ENCODE measurements at places on chromosomes 3 and 15.

GRCh38 chr3:39919281-39919680 lies 109.9 kb downstream of the MYRIP start:
- no peak for DNase-seq

DNA sequence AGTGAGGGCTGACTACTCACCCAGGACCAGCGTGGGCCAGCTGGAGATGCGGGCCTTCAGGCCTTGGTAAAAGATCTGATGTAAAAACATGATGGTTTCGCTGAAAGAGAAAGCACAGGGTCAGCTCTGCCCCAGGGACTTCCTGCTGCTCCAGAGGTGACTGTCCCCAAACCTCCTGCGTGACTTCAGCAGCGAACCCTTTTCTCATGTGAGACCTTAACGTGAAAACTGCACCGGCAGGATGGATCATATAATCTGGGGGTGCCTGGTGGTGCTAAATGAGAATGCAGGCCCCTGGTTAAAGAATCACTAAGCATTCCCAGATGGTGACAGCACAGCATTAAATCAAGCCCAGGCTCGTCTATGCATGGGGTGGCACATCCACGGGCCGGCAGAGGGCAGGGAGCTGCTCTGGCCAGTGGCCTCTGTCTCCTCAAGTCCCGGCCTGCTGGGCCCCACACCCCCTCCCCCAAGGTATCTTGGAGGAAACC lies 55.4 kb downstream of the RASGRF1 start:
- no peak for DNase-seq

DNA sequence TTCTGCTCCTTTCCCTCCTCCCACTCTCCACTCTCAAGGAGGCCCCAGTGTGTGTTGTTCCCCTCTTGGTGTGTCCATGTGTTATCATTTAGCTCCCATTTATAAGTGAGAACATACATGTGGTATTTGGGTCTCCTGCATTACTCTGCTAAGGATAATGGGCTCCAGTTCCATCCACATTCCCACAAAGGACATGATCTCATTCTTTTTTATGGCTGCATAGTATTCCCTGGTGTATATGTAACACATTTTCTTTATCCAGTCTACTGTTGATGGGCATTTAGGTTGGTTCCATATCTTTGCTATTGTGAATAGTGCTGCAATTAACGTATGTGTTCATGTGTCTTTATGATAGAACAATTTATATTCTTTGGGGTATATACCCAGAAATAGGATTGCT lies 144.0 kb upstream of the MEF2A start:
- no peak for DNase-seq

- no peak for DNase-seq
These were observed 14.0 kb downstream of the CLDN16 start for GRCh38 chr3:190401963-190402362.

- no peak for DNase-seq
These were observed 4.1 kb upstream of the GCSAM start for GRCh38 chr3:112136959-112137693.

DNA sequence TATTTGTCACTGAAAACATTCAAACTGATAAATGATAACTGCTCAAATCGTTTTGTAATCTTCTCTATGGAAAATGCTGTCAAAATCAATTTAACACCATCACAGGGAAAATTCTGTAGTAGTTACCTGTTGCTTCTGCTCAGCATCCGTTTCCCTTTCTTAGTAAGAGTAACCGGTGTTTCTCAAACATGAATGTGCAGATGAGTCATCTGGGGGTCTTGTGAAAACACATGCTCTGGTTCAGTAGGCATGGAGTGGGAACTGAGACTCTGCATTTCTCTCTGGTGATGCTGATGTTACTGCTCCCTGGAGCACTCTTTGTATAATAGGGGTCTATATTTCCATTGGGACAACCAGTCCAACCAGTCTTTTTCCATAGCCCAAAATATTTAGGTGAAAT lies 145.1 kb downstream of the SEMA6D start:
- DNase-seq: no peak

DNA sequence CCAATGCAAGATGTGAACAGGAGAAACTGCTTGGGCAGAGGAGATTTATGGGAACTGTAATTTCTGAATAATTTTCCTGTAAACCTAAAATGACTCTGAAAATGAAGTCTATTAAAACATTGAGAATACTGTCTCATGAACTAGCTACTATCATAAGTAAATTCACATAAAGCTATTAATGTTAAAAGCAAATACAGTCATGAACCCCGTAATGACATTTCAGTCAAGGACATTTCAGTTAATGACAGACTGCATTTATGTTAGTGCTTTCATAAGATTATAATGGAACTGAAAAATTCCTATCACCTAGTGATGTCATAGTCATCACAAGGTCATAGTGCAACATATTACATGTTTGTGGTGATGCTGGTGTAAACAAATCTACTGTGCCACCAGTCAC lies 17.2 kb downstream of the CBLB start:
- DNase-seq: no peak

DNA sequence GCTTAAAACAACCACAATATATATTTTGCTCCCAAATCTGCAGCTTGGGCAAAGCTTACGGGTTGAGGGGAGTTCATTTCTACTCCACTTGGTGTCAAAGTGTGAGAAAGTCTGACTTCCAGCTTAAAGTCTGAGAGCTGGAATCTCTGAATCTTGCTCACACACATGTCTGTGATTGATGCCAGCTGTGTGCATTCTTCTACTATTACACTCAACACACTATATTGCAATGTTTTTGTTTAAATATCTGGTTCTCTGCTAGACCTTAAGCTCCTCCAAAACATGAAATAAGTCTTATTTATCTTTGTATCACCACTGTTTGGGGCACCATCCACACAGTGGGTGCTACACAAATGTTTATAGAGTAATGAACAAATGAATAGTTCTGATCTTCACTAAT lies 36.7 kb upstream of the SECISBP2L start:
- DNase-seq: no peak

DNA sequence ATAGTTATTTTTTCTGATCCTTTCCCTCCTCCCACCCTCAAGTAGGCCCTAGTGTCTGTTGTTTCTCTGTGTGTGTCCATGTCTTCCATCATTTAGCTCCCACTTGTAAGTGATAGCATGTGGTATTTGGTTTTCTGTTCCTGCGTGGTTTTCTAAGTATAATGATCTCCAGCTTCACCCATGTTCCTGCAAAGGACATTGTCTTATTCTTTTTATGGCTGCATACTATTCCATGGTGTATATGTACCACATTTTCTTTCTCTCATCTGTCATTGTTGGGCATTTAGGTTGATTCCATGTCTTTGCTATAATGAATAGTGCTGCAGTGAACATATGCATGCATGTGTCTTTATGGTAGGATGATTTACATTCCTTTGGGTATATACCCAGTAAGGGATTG lies 145.7 kb upstream of the NR2E3 start:
- no peak for DNase-seq

GRCh38 chr15:77865701-77866100 lies 211.8 kb downstream of the TBC1D2B start:
- no peak for DNase-seq

DNA sequence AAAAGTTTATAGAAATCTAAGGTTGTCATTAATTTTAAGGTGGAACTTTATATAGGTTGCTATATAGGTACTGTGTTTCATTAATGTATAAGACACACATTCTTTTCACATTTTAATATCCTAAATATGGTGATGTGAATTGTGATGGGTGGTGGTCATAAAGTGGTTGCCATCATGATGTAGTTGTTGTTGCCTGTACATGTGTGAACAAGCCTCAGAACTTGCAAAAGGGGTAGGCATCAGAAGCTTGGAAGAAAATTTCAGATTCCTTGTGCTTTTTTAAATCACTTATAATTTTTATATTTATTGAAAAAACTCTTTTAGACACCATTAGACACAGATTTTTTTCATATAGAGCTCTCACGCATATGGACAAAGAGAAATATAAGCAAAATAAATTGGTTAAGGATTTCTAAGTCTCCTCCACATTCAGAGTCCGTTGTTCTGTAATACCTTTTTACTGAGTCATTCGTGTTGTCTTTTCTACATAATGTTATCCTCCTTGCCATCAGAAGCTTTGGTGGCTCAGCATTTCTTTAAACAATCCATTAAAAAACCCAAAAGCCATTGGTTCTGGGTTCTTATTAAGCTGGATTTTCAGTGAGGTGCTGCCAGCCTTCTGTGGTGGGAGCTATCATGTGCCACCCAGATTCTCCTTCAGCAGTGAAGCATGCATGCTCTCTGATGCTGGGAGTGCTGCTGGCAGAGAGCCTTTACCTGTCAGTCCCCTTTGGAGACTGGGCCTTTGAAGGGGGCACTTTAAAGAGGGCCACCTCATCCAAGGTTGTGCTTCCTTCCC lies 140.4 kb upstream of the GALNT15 start:
- peak; percentile 23 for DNase-seq

- DNase-seq: peak; percentile 76
These were observed 123.0 kb downstream of the ASB7 start for GRCh38 chr15:100725121-100726069.

- no peak for DNase-seq
These were observed 258.7 kb downstream of the SLCO3A1 start for GRCh38 chr15:92112180-92112579.

- no peak for DNase-seq
These were observed 61.6 kb downstream of the MEIS2 start for GRCh38 chr15:37038716-37039106.

GRCh38 chr15:101054991-101055390 lies 135.8 kb downstream of the LRRK1 start:
- no peak for DNase-seq

DNA sequence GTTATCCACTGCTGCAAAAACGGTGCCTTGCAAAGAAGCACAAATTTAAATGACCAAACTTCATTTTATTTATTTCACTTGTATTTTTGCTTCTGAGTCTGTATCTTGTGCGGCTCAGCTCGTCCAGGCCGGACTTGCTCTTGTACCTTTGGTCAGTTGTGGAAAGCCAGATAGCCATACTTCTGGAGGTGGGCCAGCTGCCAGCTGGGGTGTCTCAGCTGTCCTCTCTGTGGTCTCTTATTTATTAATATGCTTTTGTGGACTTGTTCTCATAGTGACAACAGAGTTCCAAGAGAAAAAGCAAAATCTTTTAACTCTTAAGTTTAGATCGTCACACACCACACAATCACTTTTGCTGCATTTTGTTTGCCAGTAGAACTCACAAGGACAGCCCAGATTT lies 87.7 kb downstream of the IL1RAP start:
- DNase-seq: no peak

GRCh38 chr3:160265088-160265487 lies 39.9 kb downstream of the C3orf80 start:
- no peak for DNase-seq

DNA sequence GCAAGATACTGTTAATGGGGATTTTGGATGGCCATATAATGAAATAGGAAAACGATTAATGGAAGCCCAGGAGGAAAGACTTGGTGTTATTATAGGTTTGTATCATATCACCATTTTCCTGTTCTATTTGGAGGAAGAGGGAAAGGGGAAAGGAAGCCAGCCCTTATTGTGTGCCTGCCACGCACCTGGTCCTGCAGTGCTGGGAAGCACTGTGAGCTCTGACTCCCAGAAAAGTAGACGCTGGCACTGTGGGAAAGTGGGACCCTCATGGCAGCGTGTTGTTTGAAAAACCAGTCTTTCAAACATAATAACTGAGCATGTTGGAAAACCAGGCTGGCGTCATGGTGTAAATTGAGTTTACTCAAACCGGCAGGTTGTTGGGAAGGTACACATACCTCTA lies 22.0 kb downstream of the CGNL1 start:
- no peak for DNase-seq

GRCh38 chr3:153590051-153590450 lies 428.0 kb downstream of the RAP2B start:
- DNase-seq: no peak

DNA sequence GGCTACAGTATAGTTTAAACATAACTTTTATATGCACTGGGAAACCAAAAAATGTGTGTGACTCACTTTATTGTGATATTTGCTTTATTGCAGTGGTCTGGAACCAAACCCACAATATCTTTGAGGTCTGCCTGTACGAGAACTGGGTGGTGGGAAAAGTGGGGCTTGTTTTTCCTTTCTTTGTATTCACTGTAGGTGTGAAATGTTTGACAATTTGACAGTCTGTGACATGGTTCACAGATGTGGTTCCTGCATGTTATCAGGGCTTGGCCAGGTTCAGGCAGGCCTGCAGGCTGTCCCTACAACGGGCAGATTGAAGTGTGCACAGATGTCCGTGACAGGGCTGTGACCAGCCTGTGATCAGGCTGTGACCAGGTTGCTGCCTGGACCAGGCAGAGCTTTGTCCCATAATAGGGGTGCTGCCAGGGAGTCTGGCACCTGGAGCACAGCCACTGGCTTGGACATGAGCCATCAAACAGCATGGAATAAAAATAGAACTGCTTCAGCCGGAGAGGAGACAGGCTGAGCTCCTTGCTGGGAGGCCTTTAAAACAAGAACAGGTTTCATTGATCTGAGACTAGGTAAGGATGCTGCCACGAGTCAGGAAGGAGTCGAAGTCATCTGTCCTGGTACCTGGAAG lies 61.0 kb downstream of the KLF13 start:
- DNase-seq: no peak

DNA sequence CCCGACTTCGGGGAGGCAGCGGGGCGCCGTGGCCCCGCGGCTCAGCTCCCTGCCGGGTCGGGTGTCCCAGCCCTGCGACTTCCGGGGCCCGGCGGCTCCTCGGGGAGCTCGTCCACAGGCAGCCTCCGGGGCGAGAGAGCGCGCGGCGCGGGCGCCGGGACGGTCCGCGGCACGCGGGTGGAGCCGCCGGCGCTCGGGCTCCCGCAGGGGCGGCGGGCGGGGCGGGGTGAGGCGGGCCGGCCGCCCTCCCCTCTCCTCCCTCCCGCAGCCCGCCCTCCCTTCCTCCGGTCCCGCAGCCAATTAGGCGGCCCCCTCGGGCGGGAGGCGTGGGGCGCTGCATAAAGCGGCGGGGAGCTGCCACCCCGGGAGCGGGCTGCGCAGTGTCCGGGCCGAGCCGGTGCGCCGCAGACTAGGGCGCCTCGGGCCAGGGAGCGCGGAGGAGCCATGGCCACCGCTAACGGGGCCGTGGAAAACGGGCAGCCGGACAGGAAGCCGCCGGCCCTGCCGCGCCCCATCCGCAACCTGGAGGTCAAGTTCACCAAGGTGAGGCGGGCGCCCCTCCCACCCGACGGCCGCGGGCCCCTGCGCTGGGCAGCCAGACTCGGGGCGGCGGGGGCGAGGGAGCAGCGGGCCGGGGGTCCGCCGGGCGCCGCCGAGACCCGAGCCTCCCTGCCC lies at the start of gene ALDH1A3:
Gene ALDH1A3 (plus strand): TSS at position 368 of the 675 bp plus-strand sequence. CDS start 77 bp downstream, at position 445.
- DNase-seq: no peak

DNA sequence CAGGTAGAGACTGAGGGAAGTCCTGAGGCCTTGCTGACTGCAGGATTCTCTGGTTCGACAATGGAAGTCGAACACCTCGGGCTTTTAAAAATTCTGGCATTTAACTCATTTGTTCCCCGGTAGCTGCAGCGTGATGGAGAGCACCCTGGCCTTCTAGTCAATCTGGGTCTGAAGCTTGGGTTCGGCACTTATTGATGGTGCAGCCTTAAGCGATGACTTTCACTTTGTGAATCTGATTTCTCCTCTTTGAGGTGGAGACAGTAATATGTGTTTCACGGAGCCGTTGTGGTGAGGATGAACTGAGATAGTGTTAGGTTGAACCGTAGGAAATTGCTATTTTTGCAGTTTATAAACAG lies 621 bp upstream of the PARP6 start:
- no peak for DNase-seq

GRCh38 chr3:171741377-171741776 lies 68.9 kb downstream of the PLD1 start:
- DNase-seq: no peak

- no peak for DNase-seq
These were observed 399.9 kb upstream of the CBLB start for GRCh38 chr3:106268696-106269095.

GRCh38 chr15:44163370-44163769 lies 31.7 kb downstream of the FRMD5 start:
- no peak for DNase-seq

Data from RCC 7860 (cell line).